ENCODE measurements at places on chromosomes 5 and 9.

- DNase-seq, result no peak
These were observed 68.8 kb downstream of the TLR4 start for GRCh38 chr9:117772960-117773359.

- no peak for DNase-seq
These were observed 13.4 kb downstream of the NCS1 start for GRCh38 chr9:130185490-130186031.

DNA sequence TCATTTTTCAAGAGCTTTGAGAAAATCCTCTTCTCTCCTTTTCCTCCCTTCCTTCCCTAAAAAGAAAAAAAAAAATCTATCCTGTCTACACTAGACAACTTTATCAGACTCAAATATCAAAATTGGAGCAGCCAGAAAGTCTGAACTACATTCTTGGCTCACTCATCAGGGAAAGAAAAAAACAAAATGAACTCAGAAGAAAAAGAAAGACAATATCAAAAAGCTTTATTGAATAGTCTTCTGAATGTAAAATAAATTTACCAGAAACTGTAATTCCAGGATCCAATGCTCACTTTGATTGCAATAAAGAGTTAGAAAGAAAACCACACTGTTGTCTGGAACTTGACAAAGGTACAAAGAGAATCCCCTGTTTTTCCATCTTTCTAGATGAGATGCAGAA is 507.2 kb upstream of the MPDZ start:
- no peak for DNase-seq

DNA sequence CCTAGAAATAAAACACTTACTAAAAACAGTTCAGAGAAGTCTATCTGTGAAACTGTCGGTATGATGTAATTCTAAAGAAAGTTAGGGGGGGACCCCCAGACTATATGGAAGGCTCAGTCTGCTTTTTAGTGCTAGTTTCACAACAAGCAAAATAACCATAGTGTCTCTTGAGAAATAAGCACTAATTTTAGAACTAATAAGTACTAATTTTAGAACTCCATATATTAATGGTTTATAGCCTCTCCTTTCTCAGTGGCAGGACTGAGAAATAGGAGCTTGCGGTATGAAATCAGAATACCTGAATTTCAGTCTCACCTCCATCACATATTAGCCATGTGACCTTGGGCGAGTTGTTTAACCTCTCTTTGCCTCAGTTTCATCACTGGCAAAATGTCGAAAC is 1.4 kb upstream of the PHF24 start:
- no peak for DNase-seq

DNA sequence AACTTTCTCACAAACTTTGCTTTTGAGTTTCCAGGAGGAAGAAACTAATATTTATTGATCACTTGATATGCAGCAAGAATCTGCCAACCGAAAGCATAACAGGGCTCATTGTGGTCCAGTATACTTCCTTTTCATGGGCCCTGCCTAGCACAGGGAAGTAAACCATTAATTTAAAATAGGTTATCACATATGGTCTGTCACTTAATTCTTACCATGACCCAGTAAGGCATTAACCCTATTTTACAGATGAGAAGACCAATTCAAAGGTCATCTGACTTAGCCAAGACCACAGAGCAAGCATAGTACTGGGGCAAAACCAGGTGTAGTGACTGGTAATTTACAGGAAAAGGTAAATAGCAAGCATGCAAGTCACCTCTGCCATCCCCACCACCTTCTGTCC is 336.9 kb upstream of the DMAC1 start:
- no peak for DNase-seq

GRCh38 chr9:4327504-4328191 is 27.8 kb upstream of the GLIS3 start:
- no peak for DNase-seq

- DNase-seq, result no peak
These were observed 43.8 kb downstream of the SPINK5 start for GRCh38 chr5:148107608-148108007.

DNA sequence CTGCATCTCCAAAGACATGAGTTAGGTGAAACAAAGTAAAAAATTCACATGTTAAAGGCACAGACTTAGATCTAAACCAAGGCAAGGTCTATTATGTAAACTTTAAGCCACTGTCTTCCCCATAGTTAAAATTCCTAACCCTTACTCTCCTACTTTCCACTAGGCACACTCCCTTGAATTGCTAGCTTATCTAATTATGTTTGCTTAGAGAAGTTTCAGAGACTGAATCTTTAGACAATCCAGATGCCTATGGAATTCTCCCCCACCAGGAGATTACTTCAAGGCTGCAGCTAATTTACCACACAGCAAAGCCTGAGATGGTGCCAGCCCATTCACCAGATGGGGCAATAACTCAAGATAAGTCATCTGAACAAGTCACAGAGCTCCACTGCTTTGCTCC is 803.1 kb upstream of the COX7C start:
- DNase-seq, result no peak

DNA sequence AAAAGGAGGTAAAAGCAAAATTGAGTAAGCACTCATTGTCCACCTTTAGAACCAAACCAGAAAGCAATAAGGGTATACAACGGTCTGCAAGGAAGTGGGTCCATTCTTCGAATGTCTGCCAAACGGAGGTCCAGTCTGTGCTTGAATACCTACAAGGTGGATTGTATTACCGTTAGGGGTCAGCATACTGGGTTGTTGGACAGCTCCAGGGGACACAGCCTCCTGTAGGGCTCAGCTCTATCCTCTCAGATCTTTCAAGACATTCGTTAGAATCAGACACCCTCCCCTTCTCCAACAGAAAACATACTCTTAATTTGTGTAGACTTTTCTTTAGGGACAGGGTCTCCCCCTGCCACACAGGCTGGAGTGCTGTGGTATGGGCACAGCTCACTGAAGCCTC is 5.5 kb downstream of the ASTN2 start:
- no peak for DNase-seq

DNA sequence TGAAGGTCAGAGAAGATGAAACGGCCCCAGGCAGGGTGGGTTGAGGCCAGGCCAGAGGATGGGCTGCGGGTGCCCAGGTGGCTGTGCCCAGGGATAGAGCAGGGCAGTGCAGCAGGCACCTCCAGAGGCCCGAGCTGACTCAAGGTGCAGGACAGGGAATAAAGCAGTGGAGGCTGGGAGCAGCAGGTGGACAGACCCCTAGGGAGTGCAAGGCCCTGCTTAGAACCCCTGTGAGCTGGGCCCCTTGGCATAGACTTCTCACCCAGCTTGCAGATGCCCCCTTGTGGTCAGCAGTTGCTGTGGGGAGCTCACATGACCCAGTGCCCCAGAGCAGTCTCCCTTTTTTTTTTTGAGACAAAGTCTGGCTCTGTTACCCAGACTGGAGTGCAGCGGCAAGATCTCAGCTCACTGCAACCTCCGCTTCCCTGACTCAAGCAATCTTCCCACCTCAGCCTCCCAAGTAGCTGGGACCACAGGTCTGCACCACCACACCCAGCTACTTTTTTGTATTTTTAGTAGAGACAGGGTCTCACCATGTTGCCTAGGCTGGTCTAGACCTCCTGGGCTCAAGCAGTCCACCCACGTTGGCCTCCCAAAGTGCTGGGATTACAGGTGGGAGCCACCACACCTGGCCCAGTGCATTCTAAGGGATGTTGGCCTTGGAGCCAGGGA is 118.8 kb downstream of the WNK2 start:
- no peak for DNase-seq

- no peak for DNase-seq
These were observed 20.8 kb upstream of the NKD2 start for GRCh38 chr5:987761-988160.

GRCh38 chr5:111494355-111494999 is 17.9 kb downstream of the STARD4 start:
- no peak for DNase-seq

GRCh38 chr5:65809817-65810531 is 88.0 kb downstream of the NLN start:
- no peak for DNase-seq

- DNase-seq, result peak; percentile 91
These were observed at the start of gene ANGPTL2 for GRCh38 chr9:127122176-127123063. Gene ANGPTL2 (minus strand): TSS chr9:127122635. CDS start chr9:127108731, 13,904 bp downstream.

DNA sequence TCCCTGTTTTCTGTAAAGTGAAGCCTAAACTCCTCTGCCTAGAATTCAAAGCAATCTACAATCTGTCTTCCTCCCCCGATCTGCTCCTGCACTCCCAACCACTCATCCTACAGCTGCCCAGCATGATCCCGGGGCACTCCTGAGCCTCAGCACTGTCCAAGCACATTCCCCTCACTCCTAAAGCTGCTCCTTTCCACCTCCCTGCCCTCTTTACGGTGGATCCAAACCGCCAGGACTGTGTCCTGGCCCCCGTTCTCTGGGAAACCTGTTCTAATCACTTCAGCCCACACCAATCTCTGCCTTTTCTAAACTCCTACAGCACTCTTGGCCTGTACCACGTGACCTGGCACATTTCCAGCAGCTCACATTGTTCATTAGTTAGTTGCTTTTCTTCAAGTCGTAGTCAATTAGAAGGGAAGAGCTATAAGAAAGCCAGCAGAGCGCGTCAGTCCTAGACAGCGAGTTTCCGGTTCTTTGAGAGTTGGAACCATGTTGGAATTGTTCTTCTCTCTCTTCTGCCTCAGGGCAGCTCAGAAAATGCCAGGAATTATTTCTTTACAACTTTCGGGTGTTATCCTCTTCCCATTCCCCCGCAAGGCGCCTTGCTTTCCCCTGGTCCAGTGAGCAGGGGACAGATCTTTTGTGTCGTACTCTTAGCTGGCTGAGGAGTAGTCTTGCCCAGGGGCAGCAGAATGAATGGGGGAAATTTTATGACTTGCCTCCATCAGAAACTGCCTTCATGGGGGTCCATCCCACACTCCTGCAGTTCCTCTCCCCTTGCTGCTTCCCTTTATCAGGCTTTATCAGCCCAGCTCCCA is 60.7 kb downstream of the NRG2 start:
- peak; percentile 96 for DNase-seq

DNA sequence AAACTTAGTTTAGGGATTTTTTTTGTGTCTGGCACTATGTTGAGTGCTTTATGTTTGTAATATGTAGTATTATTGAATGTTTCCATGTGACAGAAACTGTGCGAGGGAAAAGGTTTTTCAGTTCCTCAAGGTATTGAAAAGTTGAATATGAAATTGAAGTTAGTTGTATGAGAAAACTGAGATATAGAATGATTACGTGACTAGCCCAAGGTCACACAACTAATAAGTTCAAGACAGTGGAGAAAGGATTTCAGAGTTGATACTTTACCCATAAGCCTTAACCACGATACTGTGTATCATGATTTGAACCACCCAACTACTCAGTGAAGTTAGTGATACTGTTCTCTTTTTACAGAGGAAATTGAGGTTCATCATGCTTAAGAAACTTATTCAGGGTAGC is 5.7 kb downstream of the NIPBL start:
- no peak for DNase-seq

- no peak for DNase-seq
These were observed 674 bp downstream of the C5orf15 start for GRCh38 chr5:133967698-133968203.

All from caudate nucleus (tissue), 63 donors.